GM19239 (cell line): ENCODE measurements at places on chromosomes 3 and 15.

DNA sequence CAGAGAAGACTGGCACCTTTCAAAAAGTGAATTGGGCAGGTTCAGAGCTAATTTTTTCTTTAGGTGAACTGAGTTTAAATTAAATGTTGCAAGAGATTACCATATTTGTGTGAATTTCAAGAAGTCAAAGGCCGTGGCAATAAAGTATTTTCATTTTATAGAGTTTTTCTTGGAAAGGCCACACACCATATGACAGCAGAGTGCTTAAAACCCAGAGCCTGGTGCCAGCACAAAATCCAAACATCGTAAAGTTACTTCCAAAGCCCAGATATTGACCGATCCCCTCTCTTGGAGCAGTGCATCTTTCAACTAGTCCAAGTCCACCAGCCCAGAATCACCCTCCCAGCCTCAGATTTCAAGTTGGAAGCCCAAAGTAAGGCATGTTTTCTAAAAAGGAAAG is 164.5 kb downstream of the VGLL4 start:
- DNase-seq, result no peak

DNA sequence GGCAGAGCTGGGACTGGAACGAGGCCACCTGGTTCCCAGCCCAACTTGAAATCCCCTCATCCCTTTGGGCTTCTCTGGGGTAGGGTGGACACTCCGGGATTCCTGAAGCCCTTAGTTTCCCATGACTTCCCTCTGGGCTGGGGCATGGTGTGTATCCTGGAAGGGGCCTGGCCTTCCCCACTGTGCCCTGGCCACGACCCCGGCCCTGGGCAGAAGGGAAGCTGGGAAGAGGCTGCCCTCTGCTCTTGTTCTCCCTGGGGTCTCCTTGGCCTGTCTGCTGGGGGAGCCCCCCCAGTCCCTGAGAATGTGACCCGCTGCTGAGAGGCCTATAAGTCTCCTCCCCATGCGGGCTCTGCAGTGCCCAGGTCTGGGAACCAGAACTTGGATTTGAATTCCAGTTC is 104.9 kb downstream of the LINGO1 start:
- no peak for DNase-seq

- no peak for DNase-seq
Measured at GRCh38 chr3:58222161-58222724, 11.5 kb upstream of the DNASE1L3 start.

GRCh38 chr3:149448331-149448831 is 26.1 kb upstream of the TM4SF4 start:
- no peak for DNase-seq

DNA sequence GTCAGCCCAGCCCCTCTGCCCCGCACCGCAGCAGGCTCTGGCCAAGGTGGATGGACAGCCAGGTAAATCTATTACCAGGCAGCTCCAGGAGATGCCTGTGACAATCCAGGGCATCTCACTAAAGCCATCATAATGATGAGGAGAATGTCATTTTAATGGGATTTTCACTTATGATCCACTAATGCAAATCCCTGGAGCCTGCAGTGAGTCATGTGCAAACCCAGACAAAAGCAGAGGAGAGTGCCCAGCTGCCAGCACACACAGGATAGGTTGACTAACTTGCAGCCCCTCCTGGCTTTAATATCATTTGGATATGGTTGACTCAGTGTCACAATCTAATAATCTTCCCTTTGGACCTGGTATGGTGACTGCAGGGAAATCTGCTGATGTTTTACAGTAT is 206.9 kb upstream of the TRIM42 start:
- no peak for DNase-seq

- DNase-seq, result no peak
Measured at GRCh38 chr3:53163444-53164387, 2.7 kb downstream of the PRKCD start.

GRCh38 chr3:128232376-128233178 is 79.3 kb downstream of the EEFSEC start:
- DNase-seq, result no peak

GRCh38 chr3:186108106-186108940 is 566 bp downstream of the ETV5 start:
- DNase-seq, result no peak

DNA sequence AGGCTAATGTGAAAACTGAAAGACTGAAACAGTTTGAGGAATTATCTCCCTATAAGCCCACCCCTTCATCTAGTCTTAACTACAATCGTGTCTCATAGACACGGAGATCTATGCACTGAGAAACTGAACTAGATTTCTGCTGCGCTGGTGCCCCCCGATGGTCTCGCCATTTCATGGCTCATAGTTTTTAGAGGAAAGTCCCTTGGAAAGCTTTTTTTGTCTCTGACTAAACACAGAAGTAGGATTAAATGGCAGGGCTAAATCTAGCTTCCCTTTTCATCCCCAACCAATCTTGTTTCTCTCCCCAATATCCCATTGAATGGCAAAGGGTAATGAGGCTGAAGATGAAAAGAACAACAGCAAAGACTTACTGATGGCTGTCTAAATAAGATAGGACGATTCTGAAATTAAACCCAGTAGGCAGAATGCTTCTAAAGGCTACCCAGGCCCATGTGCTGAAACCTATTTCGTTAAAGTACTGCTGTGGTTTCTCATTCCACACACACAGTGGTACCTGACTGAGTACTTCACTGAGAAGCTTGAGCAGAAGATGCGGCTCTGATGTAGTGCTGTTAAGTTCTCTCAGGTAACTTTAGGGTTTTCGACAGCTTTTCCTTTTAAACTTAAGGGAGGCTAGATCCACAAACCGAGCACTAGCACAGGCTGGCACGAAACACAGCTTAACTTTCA is 142.7 kb downstream of the GADL1 start:
- no peak for DNase-seq

DNA sequence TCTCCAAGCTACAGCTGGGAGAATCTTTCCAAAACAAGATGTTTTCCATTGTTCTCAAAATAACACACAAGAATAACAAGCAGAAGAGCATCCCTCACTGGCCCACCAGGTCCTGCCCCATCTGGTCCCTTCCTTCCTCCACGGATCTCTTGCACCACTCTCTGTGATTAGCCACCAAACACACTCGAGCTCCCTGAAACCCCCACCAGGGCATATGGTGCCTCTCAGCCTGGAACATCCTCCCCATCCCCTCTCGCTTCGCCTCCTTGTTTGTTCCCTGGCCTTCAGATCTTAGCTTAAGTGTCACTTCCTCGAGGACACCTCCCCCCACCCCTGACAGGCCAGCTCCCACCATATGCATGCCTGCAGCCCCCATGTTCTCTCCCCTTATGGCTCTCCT is 496.6 kb upstream of the PROK2 start:
- no peak for DNase-seq

- no peak for DNase-seq
Measured at GRCh38 chr15:89003865-89004725, 84.2 kb upstream of the ABHD2 start.

- no peak for DNase-seq
Measured at GRCh38 chr15:38508647-38509046, 54.7 kb downstream of the FAM98B start.

GRCh38 chr3:50331364-50331907 is 3.4 kb upstream of the TUSC2 start:
- DNase-seq, result no peak

DNA sequence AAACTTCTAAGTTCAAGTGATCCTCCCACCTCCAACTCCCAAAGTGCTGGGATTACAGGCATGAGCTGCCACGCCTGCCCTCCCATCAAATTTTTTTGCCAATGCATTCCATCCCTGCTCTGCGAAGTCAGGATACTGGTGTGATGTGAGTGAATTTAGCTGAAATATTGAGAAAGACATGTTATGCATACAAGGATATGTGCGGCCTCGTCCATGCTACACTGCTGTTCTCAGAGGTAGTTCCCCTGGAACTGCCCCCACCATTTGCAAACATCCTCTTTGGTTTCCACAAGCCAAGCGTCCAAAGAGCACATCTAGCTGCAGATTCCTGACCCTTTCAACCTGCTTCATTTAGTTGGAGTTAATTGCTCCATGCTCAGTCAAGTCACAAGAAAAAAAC is 36.5 kb upstream of the BCL2A1 start:
- DNase-seq, result no peak

DNA sequence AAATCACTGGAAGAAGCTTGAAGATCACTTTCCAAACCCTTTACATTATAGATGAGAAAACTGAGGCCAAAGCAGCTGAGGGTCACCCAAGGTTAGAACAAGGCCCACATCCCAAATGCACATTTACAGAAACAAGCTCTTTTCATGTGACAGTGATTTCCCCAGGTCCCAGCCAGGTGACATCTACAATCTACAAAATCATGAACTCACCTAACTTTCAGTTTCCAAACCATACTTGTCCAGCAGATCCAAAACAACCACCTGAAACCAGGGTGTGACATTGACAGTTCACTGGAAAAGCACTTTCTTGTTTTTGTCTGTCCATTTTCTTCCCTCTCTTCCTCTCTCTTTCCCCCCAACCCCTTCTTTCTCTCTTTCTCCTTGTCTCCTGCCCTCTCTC is 132.2 kb upstream of the PRICKLE2 start:
- no peak for DNase-seq

- no peak for DNase-seq
Measured at GRCh38 chr3:140822401-140823047, 119.1 kb upstream of the SLC25A36 start.

DNA sequence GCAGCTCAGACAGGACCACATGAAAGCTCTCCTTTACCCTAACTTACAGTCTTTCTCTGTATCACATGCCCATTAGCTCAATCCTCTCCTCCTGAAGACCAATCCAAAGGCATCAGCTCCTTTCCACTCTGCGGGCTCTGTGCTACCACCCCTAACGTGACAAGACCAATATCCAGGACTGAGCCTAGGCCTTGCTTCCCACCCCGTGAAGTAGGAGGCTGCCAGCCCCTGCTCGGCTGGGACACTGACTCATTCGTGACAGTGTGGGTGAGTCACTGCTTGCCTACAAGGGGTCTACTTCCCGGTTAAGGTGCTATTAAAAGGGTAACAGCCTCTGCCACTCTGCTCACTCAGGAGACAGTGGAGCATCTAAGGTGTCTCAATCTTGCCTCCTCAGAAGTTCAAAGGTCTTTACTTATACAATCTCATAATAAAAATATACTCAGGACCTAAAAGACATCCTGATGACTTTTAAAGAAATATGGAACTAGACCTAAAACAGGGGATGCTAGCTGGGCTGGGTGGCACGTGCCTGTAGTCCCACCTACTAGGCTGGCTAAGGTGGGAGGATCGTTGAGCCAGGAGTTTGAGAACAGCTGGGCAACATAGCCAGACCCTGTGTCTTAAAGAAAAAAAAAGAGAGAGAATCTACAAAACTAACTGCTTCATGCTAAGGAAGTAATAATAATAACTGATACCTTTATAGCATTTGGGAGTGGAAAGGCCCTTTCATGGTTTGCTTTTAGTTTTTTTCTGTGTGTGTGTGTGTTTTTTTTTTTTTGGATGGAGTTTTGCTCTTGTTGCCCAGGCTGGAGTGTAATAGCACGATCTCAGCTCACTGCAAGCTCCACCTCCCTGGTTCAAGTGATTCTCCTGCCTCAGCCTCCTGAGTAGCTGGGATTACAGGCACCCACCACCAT is 55.0 kb downstream of the TMEM44 start:
- DNase-seq, result no peak

GRCh38 chr3:183664913-183665381 is 29.5 kb downstream of the KLHL24 start:
- DNase-seq, result no peak

- DNase-seq, result no peak
Measured at GRCh38 chr15:76674883-76675282, 230.3 kb downstream of the SCAPER start.

- no peak for DNase-seq
Measured at GRCh38 chr15:70006259-70007147, 91.2 kb downstream of the TLE3 start.

GRCh38 chr3:126663750-126664149 is 8.8 kb upstream of the TXNRD3 start:
- DNase-seq, result no peak

DNA sequence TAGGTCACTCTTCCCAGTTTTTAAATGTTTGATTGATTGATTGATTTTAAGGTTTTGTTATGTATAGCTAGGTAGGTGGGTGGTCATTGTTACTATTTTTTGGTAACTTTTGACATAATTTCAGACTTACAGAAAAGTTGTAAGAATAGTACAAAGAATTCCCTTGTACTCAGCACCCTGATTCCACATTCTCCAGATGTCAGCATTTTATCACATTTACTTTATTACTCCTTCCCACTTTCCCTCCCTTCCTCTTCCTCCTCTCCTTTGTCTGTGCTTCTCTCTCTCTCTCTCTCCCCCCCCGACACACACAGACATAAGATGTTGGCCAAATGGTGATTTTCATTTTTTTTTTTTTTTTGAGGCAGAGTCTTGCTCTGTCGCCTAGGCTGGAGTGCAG is 14.8 kb downstream of the IDH3A start:
- no peak for DNase-seq

DNA sequence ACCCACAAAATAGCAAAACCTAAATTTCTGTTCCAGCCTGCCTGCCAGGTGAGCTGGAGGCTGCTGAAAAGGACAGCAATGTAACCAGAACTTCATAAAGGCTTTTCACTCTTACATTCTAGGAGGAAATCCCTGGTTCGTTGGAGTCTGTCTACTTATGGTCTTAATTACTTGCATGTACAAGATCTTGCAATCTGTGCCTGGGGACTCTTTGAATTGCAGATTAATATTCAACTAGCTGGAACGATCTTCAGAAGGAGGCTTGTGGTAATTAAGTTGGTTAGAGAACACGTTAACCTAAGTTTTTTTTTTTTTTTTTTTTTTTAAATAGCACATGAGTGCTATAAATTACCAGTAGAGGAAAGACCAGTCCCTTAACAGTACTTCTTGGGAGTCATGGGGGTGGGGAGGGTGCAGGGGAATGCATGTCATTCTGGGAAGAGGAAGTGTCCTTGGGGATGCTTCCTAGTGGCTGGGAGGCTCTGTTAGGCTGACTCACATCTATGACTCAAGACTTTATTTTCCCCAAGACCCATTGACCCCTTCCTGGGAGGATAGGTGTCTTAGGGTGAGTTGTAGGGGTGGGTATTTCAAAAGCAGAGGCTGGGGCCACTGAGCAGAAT is 139.8 kb downstream of the RAB11A start:
- DNase-seq, result no peak

- DNase-seq, result no peak
Measured at GRCh38 chr3:157427901-157428300, 8.7 kb upstream of the PTX3 start.

DNA sequence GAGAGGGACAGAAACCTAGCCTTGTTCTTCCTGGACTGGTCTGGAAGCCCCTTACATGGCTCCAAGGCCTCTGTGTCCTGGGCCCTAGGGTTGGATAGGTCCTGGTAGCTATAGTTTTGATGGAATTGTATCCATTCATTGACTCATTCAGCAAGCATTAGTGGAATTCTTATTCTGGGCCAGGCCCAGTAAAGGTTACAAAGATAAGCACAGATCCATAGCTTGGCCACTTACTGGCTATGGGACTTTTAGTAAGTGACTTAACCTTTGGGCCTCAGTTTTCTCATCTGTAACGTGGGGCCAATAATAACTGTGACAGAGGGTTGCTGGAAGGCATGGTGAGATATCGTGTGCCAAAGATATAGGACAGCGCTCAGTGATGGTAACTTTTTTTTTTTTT is 13.6 kb upstream of the DAG1 start:
- no peak for DNase-seq

- DNase-seq, result no peak
Measured at GRCh38 chr3:138112362-138112761, 3.0 kb downstream of the DZIP1L start.

GRCh38 chr3:186213946-186214345 is 105.1 kb upstream of the ETV5 start:
- no peak for DNase-seq

- no peak for DNase-seq
Measured at GRCh38 chr15:39478996-39479395, 101.9 kb upstream of the THBS1 start.
